ENCODE measurements at places on chromosomes 16 and 17.

GRCh38 chr17:45143767-45144198, 4.5 kb upstream of the HEXIM1 start:
- no peak for DNase-seq

DNA sequence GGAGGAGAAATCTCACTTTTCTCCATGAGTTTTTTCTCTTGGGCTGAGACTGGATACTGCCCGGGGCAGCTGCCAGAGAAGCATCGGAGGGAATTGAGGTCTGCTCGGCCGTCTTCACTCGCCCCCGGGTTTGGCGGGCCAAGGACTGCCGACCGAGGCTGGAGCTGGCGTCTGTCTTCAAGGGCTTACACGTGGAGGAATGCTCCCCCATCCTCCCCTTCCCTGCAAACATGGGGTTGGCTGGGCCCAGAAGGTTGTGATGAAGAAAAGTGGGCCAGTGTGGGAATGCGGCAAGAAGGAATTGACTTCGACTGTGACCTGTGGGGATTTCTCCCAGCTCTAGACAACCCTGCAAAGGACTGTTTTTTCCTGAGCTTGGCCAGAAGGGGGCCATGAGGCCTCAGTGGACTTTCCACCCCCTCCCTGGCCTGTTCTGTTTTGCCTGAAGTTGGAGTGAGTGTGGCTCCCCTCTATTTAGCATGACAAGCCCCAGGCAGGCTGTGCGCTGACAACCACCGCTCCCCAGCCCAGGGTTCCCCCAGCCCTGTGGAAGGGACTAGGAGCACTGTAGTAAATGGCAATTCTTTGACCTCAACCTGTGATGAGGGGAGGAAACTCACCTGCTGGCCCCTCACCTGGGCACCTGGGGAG, 19.1 kb downstream of the NGFR start:
- no peak for DNase-seq

DNA sequence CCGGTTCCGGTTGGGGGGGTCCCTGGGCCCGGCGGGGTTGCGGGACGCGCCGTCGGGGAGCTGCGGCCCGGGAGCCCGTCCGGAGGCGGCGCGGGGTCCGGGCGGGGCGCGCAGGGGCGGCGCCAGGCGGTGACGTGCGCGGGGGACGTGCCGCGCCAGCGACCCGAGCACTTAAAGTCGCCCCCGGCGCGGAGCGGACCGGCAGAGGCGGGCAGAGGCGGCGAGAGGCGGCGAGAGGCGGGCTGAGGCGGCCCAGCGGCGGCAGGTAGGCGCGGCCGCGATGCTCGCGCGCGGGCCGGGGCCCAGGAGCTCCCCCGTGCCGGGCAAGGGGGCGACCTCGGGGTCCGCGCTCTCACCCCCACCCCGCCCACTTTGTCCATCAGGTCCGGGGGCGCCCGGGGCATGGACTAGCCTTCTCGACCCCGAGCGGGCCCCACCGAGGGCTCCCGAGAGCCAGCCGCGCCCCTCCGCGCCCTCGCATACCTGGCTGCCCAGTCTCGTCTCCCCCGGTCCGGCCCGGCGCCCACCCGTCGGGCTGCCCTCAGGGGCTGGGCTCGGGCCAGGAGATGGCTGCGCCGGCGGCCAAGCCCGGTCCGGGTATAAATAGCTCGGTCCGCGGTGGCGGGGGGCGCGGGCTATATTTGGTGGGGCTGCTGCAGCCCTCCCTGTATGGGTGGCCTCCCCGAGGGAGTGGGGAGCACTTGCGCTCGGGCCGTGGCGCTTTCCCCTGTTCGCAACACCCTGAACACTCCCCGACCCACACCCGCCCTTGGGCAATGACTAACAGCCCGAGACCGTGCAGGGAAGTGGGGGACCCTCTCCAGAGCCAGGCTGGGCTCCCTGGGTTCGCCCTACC, at the start of gene SLC16A3:
TSS of gene SLC16A3 (plus strand) at position 201 of the 856 bp plus-strand sequence. CDS start 6,967 bp downstream, outside the sequence.
- peak; percentile 63 for DNase-seq

DNA sequence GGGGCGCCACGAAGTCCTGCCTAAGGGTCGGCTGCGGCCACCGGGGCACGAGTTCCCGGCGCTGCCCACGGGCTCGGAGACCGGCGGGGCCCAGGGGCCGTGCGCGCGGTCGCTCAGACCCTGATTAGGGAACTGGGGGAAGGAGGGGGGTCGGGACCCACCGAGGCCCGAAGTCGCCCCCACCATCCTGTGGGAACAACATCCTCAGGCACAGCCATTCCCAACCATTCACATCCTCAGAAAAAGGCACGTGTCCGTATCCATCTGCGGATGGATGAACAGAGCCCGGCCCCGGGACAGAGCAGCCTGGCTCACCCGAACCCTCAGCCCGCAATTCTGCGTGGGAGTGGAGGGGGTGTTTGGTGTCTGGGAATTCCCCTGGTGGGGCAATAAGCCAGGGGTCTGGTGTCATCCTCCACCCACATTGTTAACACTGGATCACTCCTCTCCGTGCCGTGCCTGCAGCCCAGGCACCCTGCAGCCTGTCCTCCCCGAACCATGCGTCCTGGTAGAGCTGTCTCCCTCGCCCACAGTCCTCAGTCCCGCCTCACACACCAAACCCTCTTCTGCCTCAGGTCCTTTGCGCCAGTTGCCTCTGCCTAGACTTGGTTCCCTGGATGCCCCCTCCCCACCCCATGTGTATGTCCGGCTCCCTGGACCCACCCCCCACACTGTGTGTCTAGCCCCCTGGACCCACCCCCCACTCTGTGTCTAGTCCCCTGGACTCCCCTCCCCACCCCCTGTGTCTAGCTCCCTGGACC, 789 bp upstream of the CCDC57 start:
- DNase-seq, result peak; percentile 45

GRCh38 chr16:84788920-84789391, 30.8 kb upstream of the CRISPLD2 start:
- no peak for DNase-seq

DNA sequence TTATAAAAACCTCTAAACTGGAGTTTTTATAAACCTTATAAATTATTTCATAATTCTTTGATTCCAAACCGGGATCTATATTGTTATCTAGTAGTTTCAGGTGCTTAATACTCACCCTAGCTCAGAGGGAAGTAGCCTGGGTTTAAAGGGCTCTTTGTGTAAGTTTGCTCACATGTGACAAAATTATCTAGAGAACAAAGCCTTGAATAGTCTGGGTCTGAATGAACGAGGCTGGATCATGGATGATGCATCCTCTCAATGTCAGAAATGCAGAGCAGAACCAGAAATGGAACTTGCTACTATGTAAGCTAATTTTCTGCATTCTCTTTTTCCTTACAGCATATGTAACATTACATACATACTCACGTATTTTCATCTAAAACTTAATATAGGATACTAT, 103.9 kb upstream of the NETO2 start:
- DNase-seq, result no peak

Measured in NCI-H1930 (cell line).